NCI-H460 (cell line): ENCODE measurements at places on chromosomes 6 and 20.

- DNase-seq: no peak
Measured at GRCh38 chr6:46677314-46677654, 10.4 kb upstream of the TDRD6 start.

DNA sequence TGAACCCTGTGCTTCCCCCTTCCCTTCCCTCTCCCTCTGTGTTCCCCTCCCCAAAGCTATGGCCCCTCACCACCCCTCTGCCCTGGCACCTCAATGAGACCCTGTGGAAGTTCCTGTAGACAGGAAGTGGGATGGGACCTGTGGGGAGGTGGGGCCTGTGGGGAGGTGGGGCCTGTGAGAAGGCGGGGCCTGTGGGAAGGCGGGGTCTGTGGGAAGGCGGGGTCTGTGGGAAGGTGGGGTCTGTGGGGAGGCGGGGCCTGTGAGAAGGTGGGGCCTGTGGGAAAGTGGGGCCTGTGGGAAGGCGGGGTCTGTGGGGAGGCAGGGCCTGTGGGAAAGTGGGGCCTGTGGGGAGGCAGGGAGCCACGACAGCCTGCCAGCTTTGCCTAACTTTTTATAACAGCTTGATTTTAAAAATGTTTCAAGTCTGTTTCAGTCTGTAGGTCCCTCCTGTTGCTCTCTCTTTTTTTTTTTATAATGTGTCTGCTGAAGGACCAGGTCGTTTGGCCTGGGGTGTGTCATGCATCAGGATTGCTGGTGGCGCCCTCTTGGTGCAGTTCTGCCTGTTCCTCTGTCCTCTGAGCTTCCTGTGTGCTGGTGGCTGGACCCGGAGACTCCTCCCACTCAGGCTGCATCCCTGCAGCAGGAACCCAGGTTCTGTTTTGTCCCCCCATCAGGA, 70.5 kb upstream of the SLCO4A1 start:
- no peak for DNase-seq

GRCh38 chr6:117483004-117483644, 650 bp downstream of the DCBLD1 start:
- peak; percentile 7 for DNase-seq

GRCh38 chr6:53464483-53464882, 80.4 kb downstream of the GCLC start:
- DNase-seq: no peak

DNA sequence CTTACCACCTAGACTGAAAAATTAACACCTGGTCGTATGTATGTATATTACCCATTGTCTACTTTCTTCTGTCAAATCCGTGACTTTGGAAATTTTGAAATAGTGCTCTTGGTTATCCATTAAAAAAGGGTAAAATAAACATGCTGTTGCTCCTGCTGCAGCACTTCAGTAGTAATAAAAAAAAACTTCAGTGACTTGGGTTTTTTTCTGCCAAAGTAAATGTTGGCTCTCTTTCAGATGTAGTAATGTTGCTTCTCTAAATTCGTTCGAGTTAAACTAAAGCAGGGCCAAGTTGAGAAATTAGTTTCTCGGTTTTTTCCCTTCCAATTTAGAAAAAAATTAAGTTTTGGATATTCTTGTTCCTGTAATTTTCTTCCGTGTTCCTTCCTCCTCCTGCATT, 34.2 kb downstream of the JARID2 start:
- no peak for DNase-seq

- no peak for DNase-seq
Measured at GRCh38 chr20:39862470-39862891, 826.6 kb downstream of the MAFB start.

DNA sequence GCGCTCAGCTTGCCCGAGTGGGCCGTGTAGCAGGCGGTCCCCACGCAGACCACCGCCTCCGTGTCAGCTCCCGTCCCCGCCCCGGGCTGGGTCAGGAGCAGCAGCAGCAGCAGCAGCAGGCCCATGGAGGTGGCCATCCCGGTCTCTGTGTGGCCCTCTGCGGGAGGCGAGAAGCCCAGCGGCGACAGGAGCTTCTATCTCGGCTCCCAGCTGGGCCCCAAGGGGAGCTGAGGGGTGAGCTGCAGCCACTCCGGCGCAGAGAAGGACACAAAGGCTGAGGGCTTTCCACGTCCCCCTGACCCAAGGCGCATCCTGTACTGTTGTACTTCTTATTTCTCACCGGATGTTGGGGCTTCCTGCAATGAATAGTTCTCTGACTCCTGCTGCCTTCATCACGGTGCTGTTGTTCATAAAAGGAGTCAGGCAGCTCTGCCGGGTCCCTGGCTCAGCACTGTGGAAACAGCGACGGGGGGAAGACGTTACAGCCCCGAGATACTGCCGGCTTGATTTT, at the start of gene CD93:
TSS of gene CD93 (minus strand) at position 269 of the 511 bp plus-strand sequence. CDS start at position 137, 132 bp downstream.
- DNase-seq: no peak

GRCh38 chr6:137552146-137552545, 58.0 kb upstream of the OLIG3 start:
- no peak for DNase-seq

- no peak for DNase-seq
Measured at GRCh38 chr6:148169706-148170105, 172.9 kb upstream of the SASH1 start.

DNA sequence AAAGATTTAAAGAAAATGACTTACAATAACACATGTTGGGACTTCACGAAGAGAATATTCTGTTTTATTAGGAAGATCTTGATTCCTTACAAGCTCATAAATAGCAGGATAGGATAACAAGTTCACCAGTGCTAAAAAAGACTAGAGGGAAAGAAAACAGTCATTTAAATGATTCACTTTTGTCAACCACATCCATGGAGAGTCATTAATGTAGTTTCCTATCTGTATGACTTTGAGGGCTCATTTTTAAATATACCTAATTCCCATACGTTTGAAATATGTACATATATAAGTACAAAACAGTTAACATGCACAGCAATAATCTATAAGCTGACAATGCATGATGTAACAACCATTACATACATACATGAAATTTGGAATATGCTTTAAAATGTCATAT, 111.1 kb downstream of the TBC1D32 start:
- DNase-seq: no peak

GRCh38 chr20:36917943-36918342, 33.6 kb downstream of the SAMHD1 start:
- no peak for DNase-seq

DNA sequence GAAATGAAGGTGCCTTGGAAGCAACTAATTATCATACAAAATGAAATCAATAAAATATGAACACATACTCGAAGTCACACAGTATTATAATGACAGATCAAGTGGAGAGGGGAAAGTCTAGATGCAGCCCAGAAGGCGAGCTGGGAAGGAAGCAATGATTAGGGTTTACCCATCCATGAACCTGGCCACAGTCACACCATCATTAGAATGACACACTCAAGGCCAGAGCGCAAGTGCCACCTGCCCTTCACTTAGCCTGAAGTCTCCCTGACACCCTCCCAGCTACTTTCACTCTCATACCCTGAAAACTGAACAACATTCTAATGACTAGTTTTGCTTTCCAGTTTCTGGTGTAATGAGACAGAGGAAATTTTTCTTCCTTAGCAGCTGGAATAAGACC, 302.8 kb upstream of the JARID2 start:
- DNase-seq: no peak

DNA sequence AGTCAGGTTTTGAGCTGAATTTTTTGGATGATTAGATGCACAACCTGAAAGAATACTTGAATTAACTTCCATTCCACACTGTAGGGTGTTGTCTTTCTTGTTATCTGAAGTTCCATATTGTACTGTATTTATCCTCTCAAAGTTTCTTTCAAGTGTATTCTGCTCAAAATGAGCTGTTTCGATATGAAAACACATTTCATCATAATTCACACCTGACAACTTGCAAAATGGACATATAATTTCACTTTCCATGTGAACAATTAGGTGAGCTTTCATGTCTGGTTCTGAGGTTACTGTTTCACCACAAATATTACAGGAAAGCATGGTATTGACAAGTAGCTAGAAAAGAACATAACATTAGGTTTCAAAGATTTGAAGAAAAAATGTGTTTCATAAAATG, 1.7 kb downstream of the ZUP1 start:
- no peak for DNase-seq

- DNase-seq: no peak
Measured at GRCh38 chr20:62799459-62799858, 3.2 kb downstream of the MRGBP start.
